Bone marrow (tissue), 2 donors: ENCODE measurements at places on chromosomes 6 and 20.

DNA sequence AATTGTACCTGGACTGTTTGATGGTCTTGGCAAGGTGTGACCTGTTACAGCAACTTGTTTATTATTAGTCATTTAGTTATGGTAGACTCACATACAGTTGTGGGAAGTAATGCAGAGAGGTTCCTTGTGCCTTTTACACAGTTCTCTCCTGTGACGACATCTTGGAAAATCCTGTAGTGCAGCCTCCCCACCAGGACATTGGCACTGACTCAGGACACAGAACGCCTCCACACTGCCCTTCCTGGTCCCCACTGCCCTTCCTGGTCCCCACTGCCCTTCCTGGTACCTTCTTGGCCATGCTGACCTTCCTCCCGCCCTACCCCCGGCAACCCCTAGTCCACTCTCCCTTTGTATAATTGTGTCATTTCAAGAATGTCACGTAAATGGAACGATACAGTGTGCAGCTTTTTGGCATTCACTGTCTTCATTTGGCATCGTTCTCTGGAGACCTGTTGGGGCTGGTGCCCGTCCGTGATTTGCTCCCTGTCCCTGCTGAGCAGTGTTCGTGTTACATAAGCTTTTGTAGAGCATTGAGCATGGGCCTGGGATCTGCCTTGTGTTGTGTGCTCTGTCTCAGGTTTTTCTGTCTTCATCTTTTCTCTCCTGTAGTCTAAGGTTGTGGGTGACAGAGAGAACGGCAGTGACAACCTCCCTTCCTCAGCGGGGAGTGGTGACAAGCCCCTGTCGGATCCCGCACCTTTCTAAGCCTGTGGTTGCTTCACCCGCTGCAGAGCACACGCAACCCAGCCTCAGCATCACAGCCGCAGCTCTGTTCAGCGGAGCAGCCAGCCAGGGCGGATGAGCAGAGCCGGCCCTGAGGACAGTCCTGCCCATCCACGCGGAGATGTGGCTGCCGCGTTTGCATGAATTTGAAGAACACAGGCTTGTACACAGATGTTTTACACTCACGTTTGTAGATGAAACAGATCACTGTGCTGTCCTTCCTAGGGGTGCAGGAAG, 5.4 kb upstream of the DNAJC5 start:
- DNase-seq, result no peak

DNA sequence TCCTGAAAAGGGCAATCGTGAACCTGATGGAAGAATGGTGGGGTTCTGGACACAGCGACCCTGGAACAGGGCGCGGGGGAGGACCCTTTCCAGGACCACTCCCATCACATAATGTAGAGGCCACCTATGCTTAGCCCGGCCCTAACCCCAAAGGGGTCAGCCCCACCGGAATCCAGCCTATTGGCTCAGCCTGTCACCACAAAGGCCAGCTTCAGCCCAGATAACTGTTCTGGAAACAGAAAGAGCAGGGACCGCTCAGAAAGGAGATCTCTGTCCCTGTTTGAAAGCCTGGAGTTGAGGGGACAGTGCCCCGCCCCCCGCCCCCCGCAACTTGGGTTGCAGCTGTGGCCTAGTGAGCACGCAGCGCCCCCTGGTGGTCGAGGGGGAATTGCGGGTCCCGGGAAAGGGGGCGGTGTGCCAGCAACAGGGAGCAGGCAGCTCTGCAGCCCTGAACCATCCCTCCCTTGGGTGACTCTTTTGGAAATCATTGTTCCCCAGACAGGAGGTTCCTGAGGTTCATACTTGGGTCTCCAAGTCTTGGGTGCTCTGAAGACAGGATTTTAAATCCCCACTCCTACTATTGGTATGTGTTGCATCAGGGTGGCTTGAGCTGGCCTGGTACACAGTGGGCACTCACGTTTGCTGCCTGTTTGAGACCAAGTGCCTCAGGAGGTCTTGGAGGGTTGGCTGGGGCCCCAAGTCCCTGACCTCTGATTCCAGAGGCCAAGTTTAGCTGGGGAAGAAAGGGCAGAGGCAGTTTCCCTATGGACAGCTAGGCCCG, 1.5 kb downstream of the SIGLEC1 start:
- peak; percentile 52 for DNase-seq

- DNase-seq, result no peak
Measured at GRCh38 chr6:54107470-54108090, 3.7 kb upstream of the MLIP start.

DNA sequence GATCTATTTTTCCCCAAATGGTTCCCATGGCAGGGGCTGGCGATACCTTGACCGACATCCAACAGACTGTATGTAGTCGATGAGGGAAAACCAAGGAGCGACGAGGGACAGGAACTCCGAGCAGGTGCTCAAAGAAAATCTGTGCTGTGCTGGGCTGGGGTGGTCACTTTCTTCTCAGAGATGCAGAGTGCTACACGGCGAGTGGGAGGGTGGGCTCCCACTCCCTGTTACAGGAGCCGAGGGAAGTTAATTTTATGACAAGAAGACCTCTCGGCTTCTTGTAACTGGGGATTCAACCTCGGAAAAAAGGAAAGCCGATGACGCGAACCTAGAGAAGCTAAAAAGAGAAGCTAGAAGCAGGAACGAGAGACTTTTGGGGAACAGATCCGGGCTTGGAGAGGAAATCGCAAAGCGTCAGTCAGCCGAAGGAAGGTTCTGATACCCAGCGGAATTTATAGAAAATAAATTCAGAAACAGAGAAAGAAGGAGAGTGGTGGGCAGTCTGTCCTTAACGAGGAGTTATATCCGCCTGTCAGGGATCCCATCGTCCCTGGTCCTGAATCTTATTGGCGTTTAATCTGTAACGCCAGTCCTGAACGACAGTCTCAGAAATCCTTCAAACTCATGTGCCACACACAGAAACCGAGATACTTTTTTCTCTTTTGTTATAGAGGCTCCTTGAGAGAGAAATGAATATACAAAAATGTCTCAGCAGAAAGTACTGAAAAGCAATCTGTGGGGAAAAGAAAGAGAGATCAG, 84.6 kb upstream of the ZNF322 start:
- no peak for DNase-seq

- DNase-seq, result no peak
Measured at GRCh38 chr6:53854843-53855567, 60.2 kb downstream of the LRRC1 start.

DNA sequence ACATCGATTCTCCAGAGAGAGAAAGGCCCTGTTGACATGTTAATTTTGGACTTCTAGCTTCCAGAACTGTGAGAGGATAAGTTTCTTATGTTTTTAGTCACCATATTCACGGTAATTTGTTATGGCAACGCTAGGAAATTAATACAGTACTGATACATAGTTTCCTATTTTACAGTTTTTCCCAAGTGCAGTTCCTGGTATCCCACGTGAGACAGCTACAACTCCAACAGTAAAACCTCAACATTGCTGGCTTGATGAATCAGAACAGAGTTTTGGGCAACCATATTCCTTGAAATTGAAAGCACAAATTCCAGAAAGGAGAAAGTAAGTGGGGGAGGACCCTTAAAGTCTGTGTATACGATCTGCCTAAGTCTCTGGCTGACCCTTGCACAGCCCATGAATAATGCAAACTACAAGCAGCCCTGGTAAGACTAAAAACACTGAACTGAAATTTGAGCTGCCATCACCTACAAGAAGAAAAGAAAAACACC, 505.1 kb upstream of the NRSN1 start:
- no peak for DNase-seq

DNA sequence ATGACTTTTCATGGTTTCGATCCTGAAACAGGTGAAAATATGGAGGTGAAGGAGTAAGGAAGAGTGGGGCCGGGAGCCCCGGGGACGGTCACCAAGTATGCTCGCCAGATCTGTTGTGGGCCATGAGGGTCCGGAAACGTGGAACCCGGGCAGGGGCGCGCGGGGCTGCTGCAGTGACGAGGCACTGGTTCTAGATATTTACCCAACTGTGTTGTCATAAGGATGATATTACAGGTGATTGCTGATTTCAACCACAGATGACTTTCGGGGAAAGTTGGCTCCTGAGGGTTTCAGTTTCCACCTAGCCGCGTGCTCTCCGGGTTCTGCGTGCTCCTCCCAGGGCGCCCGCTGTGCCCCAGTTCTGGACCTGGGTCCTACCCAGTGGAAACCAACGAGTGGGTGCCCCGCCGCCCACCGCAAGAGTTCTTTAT, 12.2 kb downstream of the RAET1G start:
- DNase-seq, result no peak

GRCh38 chr6:108690326-108691049, 129.8 kb downstream of the FOXO3 start:
- no peak for DNase-seq

DNA sequence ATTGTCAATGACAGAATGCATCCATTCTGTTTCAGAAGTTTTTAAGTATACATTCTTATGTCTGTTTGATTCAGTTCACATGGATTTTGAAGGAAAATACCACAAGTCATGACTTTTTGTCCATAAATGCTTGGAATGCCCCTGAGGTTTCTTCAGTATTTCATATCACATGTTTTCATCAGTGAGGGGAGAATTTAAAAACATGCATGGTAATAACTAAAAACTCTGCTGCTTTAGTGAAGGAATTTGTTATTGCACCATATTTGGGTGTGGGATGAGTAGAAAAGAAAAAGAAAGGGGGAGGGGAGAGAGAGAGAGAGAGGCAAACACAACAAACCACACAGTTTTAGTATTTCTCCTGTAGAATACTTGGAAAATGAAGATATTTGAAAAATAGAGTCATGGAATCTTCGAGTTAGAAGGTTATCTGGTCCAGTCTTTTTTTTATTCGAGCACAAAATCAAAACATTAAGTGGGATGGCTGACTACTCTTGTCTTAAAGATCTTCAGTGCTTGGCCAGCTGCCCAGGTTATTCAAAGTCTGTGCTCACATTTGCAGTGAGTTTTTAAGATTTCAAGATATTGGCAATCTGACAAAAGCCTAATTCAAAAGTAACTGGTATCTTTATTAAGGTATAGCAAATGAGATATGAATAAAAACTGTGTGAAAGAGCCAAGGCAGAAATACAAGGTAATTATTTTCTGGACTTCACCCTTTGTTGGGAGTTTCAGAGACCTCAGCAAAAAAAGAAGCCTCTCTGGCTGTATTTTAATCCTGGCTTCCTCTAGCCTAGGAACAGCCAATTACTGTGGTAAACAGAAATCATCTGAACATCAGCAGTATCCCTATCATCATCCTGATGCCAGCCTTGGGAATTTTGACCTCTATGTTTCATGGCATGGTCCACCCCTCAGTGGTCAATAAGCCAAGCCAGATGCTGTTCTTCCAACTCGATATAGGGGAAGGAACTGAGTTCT, 687.9 kb upstream of the CITED2 start:
- no peak for DNase-seq

GRCh38 chr20:21125072-21125848, 622 bp upstream of the KIZ start:
- no peak for DNase-seq

- DNase-seq, result no peak
Measured at GRCh38 chr20:21569586-21569985, 55.7 kb upstream of the NKX2-2 start.

GRCh38 chr6:52995913-52996645, 995 bp upstream of the GSTA4 start:
- DNase-seq, result no peak

- no peak for DNase-seq
Measured at GRCh38 chr6:84731901-84732300, 32.5 kb downstream of the TBX18 start.
